Stimulated activated CD8-positive, alpha-beta memory T cell treated with anti-CD3 and anti-CD28 coated beads, Interleukin-15, amount 100 ng/mL, for 48 hours (primary cell): ENCODE measurements at places on chromosomes 7 and 10.

DNA sequence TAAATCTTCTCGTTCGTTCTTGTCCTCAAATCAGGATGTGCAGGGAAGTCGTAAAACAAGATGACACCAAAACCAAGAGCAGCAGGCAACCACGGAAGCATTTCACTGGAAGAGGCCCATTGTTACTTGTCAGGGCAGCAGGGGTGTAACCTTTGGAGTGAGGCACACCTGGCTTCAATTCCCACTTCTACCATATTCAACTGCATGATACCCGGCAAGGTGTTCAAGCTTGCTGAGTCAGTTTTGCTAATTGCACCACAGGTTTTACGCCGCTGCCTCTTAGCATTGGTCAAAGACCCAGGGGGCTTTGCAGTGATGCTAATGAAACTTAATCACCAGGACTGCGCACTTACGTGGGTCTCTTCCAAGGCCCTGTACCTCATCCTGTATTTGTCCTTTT lies 50.0 kb upstream of the PTER start:
- DNase-seq = no peak

DNA sequence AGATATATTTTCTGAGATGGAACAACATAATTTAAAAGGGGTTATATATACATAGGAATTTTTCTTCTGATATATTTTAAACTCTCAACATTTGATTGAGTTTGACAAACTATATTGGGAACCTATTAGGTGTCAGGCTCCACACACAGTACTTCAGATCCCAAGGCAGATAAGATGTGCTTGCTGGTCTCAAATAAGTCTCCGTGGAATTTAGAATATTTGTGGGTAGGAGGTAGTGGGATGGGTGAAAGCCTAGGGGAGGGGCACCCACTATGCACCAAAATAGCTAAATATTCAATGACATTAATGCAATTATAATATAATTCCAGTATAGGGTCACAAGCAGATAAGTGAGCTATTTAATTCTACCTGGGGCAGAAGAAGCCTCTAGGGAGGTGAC lies 81.5 kb downstream of the ARL4A start:
- DNase-seq = no peak

- DNase-seq = no peak
Observed at GRCh38 chr10:7231509-7232414, 179.1 kb downstream of the SFMBT2 start.

GRCh38 chr7:95441042-95441823 lies 6.4 kb upstream of the PON2 start:
- DNase-seq = no peak

- no peak for DNase-seq
Observed at GRCh38 chr10:34219753-34220548, 595.1 kb downstream of the PARD3 start.

- DNase-seq = no peak
Observed at GRCh38 chr7:12993025-12993424, 305.6 kb downstream of the ARL4A start.

DNA sequence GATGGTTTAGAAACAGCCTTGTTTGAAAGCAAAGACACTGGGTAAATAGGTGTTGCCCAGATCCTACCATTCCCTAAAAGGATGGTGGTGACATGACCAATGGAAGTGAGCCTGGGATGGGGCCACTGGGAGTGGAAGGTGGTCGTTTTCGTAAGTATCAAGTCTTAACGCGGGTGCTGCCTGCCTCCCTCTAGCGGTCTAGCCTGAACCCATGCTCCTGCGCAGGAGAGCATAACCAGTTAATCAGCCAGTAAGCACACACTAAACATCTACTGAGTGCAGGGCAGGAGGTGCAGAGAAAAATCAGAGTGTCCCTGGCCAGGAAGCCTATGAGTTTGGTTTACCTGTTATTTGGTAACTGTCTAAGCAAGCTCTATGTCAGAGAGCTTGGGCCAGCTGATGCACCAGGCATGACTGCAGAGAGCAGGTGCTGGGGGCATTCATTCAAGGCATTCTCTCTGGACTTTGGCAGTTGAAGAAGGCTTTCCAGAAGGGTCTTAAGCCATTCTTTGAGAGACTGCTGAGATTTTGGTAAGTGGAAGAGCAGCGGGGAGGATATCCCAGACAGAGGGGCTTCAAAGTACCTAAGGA lies 930 bp downstream of the GARIN1A start:
- no peak for DNase-seq

DNA sequence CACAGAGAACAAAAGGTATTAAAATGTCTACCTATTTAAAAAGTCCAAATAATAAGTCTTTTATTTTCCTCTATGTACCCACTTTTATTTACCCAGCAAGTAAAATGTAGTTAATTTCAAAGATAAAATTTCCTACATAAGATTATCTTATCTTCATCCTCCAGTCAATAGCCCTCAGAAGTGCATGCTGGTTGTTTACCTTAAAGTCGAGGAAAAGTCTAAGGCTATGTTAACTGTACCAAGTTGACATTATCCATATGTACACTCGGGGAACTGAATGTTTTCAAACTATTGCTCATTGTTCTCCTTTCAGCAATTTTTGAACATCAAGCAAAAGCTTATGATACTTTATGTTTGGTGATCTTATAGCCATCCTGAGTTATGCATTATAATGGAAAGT lies 24.1 kb upstream of the LIPF start:
- no peak for DNase-seq

DNA sequence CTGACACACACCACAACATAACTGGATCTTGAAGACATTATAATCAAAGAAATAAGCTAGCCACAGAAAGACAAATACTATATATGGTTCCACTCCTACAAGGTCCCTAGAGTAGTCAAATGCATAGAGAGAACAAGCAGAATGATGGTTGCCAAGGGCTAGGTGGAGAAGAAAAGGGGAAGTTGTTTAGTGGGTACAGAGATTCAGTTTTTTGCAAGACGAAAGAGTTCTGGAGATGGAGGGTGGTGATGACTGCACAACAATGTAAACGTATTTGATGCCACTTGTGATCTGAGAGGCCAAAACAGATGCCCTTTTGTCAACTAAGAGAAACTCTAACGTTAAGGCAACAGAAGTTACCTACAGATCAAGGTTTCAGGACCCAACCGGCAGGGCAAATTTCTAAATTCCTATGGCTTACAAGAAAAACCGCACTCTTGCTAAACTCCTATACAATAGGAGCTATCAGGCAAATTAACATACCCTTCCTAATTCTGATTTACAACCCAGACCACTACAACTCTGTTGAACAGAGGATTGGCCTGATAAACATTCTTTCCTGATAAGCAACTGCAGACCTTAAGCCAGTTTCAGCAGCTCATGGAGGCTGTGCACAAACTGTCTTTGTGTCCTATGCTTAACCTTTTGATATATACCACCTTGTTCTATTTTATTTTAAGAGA lies 69.0 kb downstream of the FAM107B start:
- DNase-seq = no peak

DNA sequence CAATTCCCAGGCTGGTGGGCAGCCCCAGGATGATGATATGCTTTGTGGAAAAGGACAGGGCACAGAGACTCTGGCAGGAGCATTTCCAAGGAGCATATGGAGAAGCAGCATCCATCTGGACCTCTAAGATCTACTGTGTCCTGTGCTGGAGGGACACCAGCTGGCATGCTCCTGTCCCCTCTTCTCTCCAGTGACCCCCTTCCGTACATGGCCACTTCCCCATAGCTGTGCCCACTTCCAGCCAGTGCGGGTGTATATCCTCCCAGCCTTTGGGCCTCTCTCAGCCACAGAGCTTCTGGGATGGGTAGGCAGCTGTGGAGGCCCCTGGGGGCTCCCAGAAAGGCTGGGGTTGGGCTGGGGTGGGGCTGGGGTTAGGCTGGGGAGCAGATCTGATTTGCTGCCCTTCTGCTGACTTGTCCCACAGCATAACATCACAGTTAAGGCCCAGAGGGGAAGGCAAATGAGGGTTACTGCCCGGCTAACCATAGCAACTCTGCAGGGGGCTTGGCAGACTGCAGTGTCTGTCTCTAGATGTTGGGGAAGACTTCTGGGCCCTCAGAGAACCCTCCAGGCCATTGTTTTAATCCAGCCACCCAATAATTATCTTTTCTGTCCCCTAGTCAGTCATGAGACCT lies 6.3 kb downstream of the NPFFR1 start:
- no peak for DNase-seq

- DNase-seq = no peak
Observed at GRCh38 chr7:120272261-120272660, 714 bp upstream of the KCND2 start.

GRCh38 chr7:23662124-23662983 lies 17.6 kb upstream of the FAM221A start:
- no peak for DNase-seq

DNA sequence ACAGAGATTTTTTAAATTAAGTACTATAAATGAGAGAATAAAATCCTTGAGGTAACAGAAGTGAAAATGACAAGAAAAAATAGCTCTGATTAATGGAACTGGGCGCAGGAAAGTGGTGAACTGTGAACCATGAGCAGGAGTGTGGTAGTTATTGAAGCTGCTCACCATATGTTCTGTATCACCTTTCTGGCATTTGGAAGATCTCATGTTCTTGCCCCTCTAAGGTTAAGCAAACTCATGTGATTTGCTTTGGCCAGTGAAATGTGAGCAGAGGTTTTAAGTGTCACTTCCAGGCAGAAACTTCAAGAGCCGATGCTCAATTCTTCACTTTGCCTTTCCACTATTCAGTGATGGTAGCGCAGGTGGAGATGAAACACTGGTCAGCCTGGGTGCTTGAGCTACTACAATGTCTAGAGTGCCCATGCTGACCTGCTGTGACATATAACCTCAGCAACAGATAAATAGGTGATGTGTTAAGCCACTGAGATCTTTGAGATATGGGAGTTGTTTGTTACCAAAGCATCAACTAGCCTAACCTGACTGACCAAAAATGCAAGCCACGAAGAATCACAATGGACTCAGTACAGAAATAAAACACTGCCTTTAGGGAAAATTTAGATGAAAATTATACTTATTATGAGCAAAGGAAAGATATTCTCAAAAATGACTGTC lies 18.4 kb downstream of the MTPAP start:
- DNase-seq = no peak

DNA sequence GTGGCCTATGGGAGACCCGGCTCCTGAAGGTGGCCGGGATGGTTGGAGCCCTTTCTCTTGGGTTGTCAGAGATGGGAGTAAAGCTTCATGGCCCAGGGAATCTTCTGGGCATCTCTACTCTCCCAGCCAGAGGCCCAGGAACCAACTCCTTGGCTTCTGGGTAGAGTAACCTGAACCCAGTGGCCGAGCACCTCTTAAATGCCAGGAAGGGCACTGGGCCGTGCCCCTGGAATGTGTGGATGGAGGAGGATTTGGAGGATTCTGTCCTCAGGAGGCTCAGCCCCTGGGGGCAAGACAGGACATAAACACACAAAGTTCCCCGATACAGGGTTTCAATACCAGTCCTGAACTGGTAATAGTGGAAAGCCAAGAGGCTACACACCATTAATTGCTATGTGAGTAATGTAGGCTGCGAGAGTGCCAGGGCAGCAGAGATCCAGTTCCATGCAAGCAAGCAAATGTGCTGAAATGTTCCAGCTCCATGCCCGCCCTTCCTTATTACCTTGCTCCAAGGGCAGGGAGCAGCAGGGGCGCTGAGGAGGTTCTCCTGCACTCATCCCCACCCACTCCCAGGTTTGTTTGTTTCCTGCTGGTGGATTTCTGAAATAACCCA lies 1.2 kb downstream of the PALD1 start:
- no peak for DNase-seq

- no peak for DNase-seq
Observed at GRCh38 chr10:110002801-110003523, 4.8 kb upstream of the ADD3 start.

DNA sequence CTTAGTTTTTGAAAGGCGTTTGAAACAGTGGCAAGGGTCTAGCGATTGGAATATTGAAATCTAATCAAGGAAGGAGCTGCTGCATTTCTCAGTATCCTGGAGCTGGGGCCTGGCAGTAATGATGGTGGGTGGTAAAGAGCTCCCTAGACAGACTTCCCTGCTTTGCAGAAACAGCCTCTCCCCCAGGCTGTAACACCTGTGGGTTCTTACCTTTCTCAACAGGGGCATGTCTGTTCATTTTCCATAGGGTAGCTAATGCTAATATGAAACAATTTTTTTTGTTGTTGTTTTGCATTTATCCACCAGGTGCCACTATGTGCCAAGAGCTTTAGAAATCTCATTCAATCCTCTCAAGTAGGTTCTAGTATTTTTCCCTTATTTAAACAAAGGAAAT lies 345.5 kb downstream of the REEP3 start:
- DNase-seq = no peak

GRCh38 chr7:88217675-88218428 lies 2.0 kb downstream of the SRI start:
- DNase-seq = no peak

- no peak for DNase-seq
Observed at GRCh38 chr10:84783909-84784308, 455.5 kb downstream of the CCSER2 start.

GRCh38 chr10:34906067-34906965 lies 91.2 kb upstream of the PARD3 start:
- DNase-seq = no peak

GRCh38 chr7:66871076-66871475 lies 49.9 kb upstream of the TMEM248 start:
- DNase-seq = no peak

DNA sequence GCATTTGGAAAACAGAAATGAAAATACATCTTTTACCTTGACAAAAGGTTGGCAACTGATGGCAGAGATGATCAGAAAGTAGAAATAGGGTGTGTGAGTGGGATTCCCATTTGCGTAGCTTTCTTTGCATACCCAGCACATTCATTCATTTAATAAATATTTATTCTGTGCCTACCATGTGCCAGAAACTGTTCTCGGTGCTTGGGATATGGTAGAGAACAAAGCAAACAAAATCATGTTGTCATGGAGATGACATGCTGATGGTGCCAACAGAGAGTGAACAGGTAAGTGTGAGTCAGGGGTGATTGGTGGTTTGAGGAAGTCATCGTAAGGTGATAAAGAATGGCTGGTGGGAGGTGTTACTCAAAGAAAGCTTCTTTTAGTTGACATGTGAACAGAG lies 45.4 kb downstream of the CACNB2 start:
- no peak for DNase-seq

- no peak for DNase-seq
Observed at GRCh38 chr10:35922876-35923600, 280.9 kb upstream of the FZD8 start.

DNA sequence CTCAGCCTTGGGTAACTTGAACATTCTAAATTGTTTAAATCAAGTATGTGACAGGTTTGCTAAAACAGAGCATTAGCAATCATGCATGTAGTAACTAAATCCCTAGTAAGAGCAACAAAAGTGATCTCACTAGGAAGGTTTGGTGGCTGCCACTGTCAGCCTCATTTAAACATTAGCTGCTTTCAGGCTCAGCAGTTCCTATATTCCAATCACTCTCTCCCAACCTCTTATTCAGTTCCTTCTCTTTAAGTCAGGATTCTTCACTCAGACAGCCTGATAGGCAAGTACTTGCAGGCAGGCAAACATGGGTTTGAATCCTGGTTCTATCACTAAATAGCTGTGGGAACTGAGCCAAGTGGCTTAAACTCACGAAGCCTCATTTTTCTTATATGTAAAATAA lies 3.6 kb downstream of the CREB3L2 start:
- no peak for DNase-seq

- DNase-seq = no peak
Observed at GRCh38 chr10:58755340-58755610, 242.6 kb downstream of the BICC1 start.

- no peak for DNase-seq
Observed at GRCh38 chr7:91066627-91067026, 197.6 kb upstream of the FZD1 start.
